ENCODE measurements at places on chromosomes 16 and 17.

DNA sequence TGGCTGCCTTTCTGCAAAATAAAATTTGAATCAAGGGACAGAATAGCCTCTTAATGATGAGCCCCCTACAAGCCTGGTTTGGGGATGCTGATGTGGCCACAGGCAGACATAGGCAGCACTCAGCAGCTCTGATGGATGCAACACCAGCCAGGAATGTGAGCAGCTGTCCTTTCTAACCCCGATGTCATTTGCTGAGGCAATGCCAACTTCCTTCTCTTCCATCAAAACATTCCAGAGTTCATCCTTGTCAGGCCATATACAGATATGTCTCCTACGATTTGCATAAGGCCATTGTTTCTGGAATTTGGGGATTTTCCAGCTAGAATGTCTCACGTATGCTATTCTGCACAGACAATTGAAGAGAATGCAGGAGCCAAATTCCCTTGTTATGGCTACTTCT is 52.1 kb upstream of the MYOCD start:
- DNase-seq = no peak

DNA sequence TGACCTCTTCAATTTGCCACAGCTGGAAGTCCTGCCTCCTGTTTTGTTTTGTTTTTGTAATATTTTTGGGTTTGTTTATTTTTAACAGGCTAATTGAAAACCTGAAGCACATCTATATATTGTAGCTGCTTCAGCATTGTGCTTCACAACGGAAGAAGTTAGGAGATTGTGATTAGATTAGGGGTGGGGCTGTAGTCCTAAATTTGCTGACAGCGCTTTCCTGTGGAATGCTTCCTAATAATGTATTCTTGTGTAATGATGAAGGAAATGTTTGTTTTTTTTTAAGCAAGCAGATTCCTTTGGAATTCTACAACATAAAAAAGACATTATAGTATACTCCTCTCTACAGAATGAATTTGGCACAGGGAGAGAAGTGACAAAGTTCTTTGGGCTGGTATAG is 70.1 kb downstream of the NLK start:
- DNase-seq = no peak

DNA sequence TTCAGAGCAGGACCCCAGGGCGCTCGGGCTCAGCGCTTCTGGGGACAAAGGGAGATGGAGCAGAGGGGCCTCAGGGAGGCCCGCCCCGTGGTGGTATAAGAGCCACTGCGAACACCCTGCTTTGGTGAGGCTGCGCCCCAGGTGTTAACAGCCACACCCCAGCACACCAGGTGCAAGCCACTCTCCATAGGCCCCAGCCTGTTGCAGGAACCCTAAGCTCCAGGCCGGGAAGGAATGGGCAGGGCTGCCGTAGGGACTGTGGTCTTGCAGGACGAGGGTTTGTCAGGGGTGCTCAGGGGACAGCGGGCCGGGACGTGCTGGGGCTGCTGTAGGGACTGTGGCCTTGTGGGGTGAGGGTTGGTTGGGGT is 17.0 kb upstream of the SSTR5 start:
- DNase-seq = no peak

- DNase-seq = no peak
Measured at GRCh38 chr17:47240806-47241205, 12.8 kb upstream of the ITGB3 start.

- no peak for DNase-seq
Measured at GRCh38 chr17:6430769-6431168, 4.2 kb downstream of the AIPL1 start.

DNA sequence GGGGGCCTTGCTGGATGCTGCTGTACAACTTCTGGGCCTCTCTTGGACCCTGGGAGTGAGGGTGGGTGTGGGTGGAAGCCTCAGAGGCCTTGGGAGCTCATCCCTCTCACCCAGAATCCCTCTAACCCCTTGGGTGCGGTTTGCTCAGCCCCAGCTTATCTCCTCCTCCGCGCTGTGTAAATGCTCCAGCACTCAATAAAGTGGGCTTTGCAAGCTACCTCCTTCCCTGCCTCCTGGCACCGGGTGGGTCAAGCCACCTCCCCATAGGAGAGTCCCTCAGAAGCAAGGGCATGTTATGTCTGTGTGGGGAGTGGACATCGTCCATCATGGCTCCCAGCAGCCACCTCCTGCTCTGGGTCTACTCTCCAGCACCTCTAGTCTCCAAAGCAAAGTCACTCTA is 28.4 kb downstream of the CDIP1 start:
- DNase-seq = no peak

DNA sequence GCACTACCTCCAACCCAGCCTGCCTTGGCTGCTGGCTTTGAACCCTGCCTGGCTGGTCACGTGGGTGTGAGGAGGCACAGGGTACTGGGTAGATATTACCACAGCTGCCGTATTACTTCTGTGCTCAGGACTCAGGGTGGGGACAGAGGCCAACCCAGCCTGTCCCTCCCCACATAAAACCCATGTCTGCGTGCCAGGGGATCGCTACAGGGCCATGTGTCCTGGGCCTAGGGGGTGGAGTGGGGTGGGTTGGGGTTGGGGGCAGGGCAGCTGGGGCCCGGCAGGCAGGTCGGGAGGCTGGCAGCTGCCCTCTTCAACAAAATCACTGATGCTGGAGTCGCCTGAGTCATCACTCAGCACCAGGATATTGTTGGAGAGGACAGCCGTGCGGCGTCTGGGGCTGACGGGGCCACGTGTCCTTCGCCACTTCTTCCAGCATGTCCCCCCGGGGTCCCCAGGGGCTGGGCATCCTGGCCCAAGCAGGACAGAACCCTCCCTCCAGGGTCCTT is 39.7 kb upstream of the PVALEF start:
- DNase-seq = no peak

- no peak for DNase-seq
Measured at GRCh38 chr17:66799849-66800537, 34.9 kb upstream of the CACNG5 start.

DNA sequence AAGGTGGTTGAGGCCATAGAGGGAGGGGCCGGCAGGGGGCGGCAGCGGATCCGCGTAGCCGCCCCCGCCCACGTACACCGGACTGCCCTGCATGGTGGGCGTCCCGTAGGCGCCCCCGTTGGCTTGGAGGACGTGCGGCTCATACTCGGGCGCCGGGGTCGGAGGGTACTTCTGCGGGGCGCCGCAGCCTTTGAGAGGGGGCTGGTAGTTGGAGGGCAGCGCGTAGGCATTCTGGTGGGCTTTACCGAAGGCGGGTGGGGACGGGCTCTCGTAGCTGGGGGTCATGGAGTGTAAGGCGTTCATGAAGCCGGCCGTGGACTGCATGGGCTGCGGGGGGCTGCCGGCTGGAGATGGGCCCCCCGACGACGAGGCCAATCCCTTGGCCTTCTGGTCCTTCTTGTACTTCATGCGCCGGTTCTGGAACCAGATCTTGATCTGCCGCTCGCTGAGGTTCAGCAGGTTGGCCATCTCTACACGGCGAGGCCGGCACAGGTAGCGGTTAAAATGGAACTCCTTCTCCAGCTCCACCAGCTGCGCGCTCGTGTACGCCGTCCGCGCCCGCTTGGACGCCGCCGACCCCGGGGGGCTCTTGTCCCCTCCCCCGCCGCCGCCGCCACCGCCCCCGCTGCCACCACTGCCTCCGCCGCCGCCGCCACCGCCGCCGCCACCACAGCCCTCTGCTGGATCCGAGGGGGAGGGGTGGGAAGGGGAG is 5.7 kb upstream of the HOXB2 start:
- DNase-seq = no peak

DNA sequence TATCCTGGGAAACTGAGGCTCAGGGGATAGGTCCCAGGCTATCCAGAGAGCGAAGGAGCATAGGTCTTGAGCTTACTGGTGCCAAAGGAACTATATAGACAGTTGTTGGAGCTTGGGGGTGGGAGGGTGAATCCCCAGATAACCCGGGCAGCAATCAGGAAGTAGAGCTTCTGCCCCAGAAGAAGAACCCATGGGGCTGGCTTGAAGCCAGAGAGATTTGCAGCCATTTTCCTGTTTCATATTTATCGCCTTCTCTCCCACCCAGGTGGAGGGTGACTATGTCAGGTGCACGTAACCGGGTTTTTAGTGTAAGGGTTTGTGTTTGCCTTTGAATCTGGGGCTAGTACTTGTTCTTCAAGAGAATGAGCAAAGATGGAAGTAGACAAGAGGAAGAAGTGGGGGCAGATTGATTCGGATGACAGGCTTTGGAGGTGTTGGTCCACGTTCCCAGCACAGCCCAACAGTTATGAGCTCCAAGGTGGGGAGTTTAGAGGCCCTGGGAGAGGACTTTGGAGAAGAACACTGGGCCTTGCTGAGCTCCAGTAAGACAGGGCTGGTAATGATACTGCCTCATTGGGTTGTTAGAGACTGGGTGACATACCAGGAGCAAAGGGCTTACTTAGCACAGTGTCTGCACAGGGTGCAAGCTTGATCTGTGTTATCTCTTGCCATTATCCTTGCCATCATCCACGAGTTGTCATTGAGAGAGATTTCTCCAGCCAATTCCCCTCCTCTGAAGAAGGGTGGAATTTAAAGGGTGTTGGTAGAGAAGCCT is 145.6 kb downstream of the CCDC182 start:
- no peak for DNase-seq

GRCh38 chr17:47286198-47286914 is 32.7 kb downstream of the ITGB3 start:
- DNase-seq = no peak
